ENCODE measurements at places on chromosomes 2 and 18.
A peak's percentile ranks its signal among the peaks of the same experiment; 100 is the strongest.

- no peak for DNase-seq
These were observed 58.1 kb downstream of the IL1R2 start for GRCh38 chr2:102049756-102050443.

DNA sequence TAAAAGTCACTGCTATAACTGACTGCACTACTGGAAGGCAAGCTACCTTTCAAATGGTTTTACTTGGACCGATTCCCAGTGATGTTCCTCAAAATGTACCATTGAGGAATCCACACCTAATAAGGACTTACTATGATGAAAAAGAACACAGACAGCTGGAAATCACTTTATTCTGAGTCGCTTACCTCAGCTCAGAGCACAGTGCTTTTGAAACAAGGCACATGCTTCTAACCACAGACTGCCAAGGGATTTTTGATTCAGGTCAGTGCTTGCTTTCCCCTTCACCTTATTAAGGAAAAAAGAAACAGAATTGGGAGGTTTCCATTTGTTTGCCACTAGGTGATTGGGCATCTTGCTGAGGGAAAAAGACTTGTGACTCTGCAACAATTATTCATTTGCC, 707.5 kb upstream of the FSHR start:
- no peak for DNase-seq

GRCh38 chr2:175393851-175394250, 212.3 kb upstream of the ATP5MC3 start:
- DNase-seq: no peak

DNA sequence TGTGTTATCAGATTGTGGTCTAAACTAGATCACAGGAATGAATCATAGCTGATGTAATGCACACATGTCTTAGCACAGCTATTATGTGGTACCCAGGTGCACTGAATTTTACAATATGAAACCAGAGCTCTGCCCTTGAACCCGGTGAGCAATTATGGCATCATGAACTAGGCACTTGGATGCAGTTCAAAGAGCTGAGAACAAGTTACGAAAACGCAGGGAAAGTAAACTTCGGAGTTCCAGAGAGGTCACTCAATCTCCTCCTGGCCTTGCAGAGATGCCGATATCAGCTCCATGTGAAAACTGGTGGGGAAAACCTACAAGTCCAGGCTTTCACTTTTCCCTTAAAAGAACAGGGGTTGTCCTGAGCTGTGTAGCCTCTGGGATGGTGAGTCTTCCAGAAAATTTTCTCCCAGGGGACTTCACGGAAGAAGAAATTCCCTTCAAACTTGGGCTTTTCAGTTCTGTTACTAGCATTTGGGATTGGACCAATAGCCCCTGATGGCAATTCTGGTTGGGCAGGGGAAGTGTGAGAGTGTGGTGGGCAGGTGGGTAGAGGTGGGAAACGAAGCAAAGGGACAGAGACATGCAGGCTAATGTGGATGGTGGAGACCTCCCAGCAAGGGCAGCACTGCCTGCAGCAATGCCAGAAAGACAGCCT, 71.1 kb upstream of the SH3BP4 start:
- peak; percentile 86 for DNase-seq

DNA sequence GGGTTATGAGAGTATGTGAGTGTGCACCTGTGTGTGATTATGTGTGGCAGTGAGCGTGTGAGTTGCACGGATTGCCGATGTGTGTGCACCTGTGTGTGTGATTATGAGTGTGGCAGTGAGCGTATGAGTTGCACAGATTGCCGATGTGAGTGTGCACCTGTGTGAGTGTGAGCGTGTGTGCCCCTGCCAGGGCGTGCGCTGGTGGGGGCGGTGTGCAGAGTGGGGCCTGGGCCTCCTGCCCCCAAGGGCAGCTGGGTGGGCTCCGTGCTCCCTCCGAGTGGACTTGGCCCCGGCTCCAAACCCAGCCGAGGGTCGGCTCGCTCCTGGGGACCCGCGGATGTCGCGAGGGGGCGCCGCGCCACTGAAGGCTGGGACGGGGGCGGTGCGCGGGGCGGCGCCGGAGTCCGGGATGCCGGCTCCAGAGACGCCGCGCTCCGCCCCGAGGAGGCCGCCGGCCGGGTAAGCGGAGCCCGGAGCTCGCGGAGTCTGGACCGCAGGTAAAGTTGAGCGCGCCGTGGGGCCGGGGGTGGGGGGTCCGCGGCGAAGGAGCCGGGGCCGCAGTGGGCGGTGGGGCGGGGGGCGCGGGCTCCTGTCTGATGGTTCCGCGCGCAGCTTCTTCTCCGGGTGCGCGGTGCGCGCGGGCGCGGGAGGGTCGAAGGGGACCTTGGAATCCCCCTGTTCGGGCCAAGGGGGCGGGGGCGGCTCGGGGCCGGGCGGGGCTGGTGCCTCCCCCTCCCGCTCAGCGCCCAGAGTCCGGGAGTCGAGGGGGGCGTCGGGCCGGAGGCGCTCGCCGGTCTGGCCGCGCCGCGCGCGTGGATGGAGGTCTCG, at the start of gene KCNG2:
Gene KCNG2 (plus strand): TSS at position 421 of the 828 bp plus-strand sequence. CDS start 65,730 bp downstream, outside the sequence.
- peak; percentile 24 for DNase-seq

GRCh38 chr18:74261053-74261713, 30.6 kb downstream of the CYB5A start:
- no peak for DNase-seq

DNA sequence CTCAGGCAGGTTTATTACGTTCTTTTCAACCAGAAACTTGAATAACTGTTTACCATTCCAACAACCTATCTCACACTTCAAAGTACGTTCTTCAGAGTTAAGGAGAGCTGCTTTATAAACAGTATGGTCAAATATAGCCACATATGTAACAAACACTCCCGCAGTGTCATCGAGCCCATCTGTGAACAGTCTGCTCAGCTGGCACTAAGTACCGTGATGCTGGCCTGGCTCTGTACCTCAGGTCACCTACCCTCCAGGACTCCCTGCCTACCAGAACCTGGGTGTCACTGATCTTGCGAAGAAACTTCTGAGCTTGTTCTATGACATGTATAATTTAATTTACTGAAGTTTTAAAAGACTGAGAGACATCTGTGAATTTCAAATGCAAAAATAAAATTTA, 71.4 kb downstream of the SEPTIN10 start:
- DNase-seq: no peak

GRCh38 chr18:36312806-36313395, 15.4 kb downstream of the FHOD3 start:
- DNase-seq: no peak

DNA sequence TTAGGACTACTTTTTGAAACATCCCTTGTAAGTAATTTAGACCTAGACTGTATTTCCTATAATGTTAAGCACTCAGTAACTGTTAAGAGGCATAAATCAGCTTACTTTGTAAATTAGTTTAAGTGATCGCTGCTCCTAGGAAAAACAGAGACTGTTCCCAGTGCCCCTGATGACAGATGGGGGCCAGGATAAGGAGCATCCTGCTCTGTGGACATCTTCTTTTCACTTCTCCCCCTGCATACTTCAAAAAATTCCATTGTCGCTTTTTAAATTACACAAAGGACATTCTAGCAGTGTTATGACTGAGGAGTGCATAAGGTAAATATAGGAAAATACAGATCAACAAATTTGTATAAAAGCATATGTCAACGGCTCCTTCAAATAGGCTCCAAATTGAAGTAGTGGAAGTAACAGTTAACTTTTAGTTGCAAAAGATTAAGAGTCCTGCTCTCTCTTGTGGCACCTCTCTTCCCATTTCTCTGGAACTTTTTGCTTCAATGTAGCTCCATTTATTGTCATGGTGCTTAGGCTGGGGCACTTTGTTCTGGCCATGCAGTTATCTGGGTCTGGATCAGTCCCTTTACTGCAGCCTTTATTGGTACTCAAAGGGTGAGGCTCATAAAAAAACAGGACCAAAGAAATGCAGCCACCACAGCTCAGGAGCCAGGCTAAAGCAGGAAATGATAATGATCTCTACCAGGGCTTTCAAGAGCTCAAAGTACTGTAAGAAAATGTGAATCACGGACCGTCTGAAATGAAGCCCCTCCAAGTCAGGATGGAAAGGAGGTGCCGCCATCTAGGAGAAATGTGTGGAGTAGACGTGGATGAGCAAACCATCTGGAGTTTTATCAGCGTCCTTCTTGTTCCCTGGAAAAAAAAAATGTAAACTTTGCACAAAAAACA, 162.1 kb upstream of the ZNF516 start:
- no peak for DNase-seq

DNA sequence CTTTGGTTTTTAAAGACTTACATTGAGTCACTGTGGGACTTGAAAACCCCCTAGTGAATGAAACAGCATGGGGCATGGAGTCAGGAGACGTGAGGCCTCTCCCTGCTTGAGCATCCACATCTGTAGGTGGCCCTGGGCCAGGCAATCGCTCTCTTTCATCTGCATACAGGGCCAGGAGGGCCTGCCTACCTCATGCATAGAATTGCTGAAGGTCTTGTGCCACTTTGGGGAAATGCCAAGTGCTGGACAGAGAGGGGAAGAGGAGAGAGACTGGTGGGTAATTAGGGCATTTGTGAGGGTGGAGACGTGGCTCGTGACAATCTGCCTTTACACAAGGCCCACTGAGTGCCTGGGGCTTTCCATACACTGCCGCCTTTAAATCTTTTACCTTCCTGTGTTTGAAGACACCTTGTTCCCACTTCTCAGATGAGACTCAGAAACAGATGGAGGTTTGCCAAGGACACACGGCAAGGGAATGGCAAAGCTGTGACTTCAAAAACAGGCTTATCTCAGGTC, 322.2 kb upstream of the HS6ST1 start:
- DNase-seq: no peak

GRCh38 chr18:607930-608329, 11.1 kb downstream of the CLUL1 start:
- no peak for DNase-seq

GRCh38 chr18:36547544-36547943, 250.0 kb downstream of the FHOD3 start:
- no peak for DNase-seq

DNA sequence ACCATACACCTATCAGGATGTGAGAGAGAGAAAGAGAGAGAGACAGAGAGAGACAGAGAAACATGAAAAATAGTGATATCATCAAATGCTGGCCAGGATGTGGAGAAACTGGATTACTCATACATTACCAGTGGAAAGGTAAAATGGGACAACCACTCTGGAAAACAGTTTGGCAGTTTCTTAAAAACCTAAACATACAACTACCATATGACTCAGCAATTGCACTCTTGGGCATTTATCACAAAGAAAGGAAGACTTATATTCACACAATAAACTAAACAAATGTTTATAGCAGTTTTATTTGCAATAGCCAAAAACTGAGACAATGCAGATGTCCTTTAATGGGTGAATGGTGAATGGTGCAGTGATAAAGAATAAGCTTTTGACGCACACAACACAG, 29.1 kb downstream of the SLC4A3 start:
- DNase-seq: no peak

DNA sequence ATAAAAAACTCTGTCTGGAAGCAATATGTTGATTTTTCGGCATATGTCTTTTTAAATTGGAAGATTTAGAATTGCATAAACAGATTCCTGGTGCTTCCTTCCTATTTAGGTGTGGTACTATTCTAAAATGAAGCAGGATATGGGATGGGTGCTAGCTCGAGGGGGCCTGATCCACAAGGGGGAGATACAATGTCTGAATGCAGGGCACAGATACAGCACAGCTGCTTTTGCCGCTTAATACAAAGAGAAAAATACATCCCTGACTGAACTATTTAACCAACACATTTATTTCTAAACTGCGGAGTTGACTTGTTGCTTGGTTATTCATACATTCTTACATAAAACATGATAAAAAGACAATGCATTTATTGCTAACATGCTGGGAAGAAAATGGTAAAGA, 169.1 kb downstream of the TMEFF2 start:
- DNase-seq: no peak

GRCh38 chr2:39408351-39409136, 28.5 kb downstream of the MAP4K3 start:
- DNase-seq: no peak

GRCh38 chr2:197121756-197122385, 188.7 kb downstream of the ANKRD44 start:
- DNase-seq: no peak

DNA sequence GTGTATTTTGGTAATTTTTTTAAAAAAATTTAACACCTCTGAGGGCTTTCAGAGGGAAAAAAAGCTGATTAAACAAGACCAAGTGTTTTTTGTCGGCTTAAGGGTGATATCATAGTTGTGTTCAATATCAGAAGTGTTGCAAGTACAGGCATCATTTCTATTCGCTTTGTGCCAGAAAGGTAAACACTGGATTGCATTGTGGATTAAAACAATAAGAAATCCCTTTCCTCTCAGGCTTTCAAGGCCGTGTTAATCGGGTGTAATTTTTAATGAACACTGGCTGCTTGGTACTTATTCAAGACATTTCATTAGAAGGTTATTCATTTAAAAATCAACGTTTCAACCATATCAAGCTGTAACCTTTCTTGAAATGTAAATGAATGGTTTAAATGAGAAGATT, 18.3 kb downstream of the FIGN start:
- DNase-seq: no peak

GRCh38 chr18:9106094-9106493, 3.6 kb downstream of the NDUFV2 start:
- DNase-seq: no peak

DNA sequence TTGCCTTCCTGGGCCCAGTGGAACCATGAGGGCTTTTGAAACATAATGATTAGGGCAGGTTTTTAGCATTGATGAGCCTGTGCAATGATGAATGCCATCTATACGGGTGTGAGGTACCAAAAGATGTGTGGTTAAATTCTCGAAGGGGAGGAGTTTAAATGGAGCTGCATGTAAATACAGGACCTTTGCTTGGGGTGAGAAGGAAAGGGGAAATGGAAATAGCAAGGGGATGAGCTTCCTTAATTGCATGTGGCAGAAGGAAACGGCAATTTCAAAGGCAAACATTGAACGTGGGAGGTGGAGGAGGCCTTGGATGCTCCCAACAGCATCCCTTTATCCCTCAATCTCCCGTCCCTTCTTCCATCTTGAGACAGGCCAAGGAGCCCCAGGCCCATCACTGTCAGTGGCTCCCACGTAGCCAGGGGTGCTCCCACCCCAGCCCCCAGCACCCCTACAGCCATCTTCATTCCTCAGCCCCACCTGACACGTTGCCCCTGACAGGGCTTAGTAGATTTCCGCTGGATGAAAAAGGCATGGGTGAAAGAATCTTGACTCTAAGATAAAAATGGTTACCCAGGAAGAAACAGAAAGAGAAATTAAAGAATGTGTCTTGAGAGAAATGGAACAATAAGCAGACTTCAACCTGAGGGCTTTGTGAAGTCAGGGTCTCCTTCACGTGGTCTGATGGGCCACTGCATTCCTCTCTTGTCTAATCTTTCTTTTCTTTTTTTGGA, 32.5 kb downstream of the INPP5D start:
- DNase-seq: no peak

- DNase-seq: no peak
These were observed 79.7 kb downstream of the RRM2 start for GRCh38 chr2:10202131-10202665.

- DNase-seq: no peak
These were observed 239.3 kb downstream of the TWIST2 start for GRCh38 chr2:239087046-239087710.

GRCh38 chr2:229196448-229196847, 74.6 kb downstream of the PID1 start:
- DNase-seq: no peak

DNA sequence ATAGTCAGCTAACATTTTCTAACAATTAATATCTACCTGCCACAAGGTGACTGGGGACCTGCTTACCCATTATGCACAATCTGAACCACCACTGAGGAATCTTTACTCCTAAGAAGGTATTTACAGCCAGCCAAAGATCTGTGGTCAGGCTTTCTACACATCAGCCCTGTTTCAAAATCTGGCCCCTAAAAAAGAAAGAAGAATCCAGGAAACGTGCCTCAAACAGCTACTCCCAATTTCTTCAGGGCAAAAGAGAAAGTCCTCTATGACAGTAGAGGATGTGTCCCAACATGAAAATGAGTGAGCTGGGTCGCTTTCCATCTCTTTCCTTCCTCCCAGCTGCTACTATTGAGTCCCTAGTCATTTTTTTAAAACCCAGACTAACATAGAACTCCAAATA, 79.5 kb downstream of the EPB41L3 start:
- no peak for DNase-seq
